ENCODE measurements at places on chromosomes 5 and 9.

DNA sequence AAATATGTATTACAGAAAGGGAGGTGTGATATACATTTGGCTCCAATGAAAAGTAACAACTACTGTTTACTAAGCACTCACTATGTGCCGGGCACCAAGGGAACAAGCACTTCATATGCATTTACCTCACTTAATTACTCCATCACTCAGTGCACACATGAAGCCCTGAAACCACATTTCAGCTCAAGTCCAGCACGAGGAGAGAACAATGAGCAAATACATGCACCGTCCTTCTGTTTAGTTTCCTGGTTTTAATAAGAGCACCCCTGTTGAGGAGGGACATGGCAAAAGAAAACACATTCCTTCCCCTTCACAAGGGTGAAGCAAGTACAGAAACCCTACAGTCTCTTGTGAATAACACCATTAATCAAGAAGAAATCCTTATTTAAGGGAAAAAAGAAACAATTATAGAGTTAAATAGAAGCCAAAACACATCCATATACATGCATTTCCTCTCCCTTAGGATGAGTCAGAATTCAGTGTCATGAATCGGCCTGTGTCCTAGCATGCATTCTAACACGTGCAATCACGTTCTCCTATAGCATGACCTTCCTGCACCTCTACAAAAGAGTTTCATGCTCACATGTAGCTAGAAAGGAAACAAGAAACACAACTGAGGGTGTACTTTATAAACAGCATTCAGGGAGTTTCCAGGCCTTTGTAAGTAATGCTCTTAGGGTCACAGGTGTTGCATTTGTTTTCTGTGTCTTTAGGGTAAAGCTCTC lies 411.6 kb downstream of the BNC2 start:
- no peak for DNase-seq

- no peak for DNase-seq
Measured at GRCh38 chr5:118007262-118007661, 981.1 kb downstream of the DTWD2 start.

DNA sequence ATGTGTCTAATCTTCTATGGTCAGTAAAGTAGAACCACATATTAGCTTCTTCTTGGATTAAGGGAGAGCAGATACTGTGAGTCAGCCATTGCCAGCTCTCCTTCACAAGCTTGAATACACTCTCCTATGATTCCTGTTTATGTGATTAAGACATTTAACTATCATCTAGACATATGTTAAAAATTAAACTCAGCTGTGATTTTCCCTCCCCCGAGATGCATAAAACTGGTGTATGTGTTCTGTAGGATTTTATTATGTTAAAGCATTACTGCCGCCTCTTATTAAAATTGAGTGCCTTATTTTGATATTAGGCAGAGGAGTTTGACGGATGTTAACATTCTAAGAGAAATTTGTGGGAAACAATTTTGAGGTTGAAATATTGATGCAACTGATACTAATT lies 114.6 kb downstream of the ACTBL2 start:
- no peak for DNase-seq

DNA sequence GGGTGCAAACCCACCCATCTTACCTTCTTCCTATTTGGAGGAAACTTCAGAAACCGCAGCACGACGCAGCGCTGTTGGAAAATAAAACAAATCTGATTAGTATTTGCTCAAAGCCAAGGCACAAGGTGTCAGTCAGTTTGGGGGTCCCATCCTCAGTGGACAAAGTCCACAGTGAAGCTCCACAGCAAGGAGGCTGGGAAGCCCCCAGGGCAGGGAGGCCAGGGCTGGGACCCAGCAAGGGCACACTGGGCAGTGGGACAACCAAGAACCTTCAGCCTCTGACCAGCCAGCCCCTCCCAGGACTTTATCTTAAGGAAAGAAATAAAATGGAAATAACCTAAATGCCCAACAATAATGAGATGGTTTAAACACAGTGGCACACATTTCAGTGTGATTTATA lies 11.3 kb downstream of the IPPK start:
- no peak for DNase-seq

- no peak for DNase-seq
Measured at GRCh38 chr9:8188723-8189407, 389.3 kb upstream of the DMAC1 start.

- peak; percentile 34 for DNase-seq
Measured at GRCh38 chr5:367358-368130, 46.0 kb downstream of the AHRR start.

All from activated CD8-positive, alpha-beta memory T cell treated with anti-CD3 and anti-CD28 coated beads, Interleukin-2, amount 10 ng/mL, durations not matched to agents 7 days and 5 days (primary cell).